Thoracic aorta (tissue), 2 donors: ENCODE measurements at places on chromosomes 3 and 15.

DNA sequence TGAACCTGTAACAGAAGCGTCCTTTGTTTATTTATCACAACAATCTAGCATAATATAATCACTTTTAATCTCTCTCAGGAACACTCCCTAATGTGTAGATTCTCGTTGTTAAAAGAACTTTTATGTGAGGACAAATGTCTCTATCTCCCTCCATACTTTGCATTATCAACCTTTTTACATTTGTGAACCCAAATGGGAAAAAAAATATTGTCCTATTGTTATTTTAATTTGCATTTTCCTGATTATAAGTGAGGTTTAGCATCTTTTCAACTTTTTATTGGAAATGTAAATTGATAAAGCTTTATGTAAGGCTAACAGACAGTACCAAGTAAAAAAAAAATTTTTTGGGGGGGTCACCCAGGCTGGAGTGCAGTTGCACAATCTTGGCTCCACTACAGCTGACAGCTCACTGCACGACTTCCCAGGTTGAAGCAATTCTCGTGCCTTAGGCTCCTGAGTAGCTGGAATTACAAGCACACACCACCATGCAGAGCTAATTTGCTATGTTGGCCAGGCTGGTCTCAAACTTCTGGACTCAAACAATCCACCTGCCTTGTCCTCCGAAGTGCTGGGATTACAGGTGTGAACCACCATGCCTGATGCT is 33.0 kb upstream of the DENND4A start:
- DNase-seq = no peak

- DNase-seq = no peak
Observed at GRCh38 chr15:92569778-92570177, 85.8 kb downstream of the FAM174B start.

DNA sequence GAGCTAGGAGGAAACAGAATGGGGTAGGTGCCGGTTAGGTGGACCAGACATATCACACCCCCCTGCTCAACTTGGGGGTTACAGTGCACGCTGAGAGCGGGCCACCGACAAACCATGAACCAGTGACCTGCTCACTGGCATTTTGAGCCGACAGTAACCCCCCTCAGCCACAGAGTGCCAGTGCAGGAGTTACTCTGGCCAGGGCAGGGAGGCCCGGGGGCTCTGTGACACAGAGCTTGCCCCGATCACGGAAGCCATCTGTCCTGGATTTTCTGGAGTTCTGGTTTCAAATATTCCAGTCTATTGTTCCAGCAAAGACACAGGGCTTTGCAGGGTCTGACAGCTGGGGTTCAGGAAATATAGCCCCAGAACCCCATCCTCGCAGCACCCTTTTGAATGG is 225.2 kb downstream of the VPS13C start:
- DNase-seq = no peak

DNA sequence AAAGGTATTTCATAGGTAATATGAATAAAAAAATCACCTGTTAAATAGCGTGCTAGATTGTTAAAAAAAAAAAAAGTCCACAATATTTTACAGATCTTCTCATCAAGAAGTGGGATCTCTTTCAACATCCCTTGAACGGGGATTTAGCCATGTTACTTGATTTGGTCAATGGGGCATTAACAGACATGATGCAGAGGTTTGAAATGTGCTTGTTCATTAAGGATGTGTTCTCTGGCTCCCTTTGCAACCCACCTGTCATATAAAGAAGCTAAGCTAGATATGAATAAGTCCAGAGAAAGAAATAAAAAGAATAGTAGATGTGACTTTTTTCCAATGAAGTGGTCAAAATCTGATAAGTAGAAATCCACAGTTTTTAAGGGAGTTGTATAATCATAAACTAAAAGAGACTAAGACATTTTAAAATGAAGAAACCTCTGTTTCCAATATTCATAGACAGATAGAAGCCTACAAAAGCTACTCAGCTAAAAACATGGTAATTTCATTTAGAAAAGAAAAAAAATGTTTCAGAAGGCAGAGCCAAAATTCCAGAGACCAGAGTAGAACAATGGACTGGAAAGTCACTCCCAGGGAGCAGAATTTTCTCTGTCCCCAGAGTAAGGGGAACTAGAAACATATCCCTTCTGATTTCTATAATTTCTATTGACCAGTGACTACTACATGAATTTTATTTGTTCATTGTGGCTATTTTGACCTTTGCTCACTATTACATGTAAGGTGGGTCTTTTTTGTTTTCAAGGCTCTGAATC is 79.2 kb downstream of the PLSCR2 start:
- no peak for DNase-seq

DNA sequence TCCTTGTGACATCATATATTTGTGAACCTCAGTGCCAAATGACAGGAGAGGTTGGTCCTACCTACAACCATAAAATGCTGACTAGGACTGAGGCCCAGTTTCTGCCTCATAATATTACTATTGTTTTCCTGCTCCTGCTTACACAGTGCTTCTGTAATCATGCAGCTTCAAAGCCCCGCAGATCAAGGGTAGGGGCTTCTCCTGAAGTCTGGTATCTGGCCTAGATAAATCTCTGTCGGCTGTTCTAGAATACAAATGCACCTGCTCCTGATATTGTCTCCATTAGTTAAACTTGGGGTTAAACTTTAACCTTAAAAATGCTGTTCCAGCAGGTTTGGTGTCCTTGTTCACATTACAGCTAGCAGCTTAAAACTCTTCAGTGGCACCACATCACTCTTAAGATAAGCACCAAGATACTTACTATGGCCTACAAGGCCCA is 552.4 kb downstream of the TUSC7 start:
- DNase-seq = no peak

DNA sequence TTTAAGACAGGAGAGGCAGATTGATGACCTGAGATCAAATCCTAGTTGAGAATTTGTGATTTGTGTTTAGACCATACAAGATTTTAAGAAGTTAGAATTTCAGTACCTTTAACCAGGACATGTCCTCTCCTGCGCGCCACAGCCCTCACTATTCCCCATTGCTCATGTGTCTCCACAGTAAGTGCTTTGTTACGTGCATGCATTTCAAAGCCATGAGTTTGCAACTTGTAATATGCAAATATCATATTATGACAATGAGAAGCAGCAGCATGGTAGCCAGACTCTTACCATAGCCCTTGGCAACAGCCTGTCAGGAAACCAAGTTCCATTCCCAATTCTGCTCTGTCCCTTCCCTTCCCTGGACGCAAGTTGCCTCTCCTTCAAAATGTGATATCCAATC is 73.3 kb upstream of the ATP13A5 start:
- no peak for DNase-seq

- no peak for DNase-seq
Observed at GRCh38 chr3:33401781-33402180, 38.4 kb downstream of the UBP1 start.

- DNase-seq = no peak
Observed at GRCh38 chr3:128919988-128920387, 40.6 kb downstream of the ACAD9 start.

DNA sequence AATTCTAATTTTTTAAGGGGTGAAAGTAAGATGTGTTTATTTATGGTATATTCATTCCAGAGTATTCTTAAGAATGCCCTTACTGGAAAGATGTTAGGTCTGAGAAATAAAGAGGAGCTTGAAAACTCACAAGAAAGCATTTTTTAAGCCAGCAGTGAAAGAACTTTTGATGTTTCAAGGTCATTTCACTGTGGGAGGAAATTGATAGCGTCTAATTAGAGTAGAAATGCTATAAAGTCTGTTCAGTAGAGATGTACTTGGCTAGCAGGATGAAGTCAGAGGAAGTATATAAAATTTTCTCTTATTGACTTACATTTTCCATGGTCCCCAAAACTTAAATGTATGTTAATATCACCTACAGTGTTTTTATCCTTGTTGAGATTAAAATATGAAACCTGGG is 354.6 kb downstream of the CNTN6 start:
- no peak for DNase-seq

GRCh38 chr15:34064438-34064837 is 25.4 kb upstream of the AVEN start:
- DNase-seq = no peak

DNA sequence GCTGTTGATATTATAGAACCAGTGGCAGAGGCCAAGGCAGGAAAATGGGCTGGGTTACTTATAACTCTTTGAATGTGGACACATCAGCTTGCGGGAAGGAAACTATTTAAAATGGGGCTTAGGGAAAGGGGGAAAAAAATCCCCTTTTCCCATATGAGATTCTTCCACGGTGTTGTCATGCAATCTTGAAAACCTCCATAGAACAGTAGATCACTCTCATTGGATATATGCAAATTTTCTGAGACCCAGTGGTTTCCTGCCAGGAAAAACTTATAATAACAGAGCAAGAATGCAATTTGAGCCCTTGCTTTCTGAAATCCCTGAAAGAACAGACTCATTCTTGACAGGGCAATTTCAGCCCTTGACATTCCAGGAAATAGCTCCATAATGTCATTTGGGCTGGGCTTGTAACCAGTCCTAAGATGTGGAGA is 31.1 kb downstream of the TMEM212 start:
- no peak for DNase-seq
